ENCODE measurements at places on chromosomes 7 and 10. TPM values are rescaled to one million over a fixed set of nuclear protein-coding genes. Genes with fewer than 3 reads are reported as not detected.

DNA sequence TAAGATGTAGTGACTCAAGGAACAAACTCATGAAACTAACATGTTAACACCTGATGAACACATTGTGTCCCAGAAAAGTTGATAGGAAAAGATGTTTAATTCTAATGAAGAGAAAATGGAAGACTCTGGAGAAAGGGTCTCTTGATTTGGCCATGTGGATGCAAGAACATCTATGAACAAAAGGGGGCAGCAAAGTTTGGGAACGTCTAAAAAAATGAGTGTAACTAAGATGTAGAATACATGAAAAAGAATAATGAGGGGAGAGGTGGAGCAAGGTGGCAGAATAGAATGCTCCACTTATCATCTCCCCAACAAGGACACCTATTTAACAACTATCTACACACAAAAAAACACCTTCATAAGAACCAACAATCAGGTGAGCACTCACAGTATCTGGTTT lies 805.1 kb downstream of the TNS3 start:
- peaks cover 38% of the 10 kb centered on the region for H3K4me1 ChIP-seq
- no peak overlapping the region for H3K4me3 ChIP-seq
- H3K27ac ChIP-seq, result no peak overlapping the region
- H3K27me3 ChIP-seq, result no peaks in the 10 kb centered on the region
- no peak for DNase-seq

DNA sequence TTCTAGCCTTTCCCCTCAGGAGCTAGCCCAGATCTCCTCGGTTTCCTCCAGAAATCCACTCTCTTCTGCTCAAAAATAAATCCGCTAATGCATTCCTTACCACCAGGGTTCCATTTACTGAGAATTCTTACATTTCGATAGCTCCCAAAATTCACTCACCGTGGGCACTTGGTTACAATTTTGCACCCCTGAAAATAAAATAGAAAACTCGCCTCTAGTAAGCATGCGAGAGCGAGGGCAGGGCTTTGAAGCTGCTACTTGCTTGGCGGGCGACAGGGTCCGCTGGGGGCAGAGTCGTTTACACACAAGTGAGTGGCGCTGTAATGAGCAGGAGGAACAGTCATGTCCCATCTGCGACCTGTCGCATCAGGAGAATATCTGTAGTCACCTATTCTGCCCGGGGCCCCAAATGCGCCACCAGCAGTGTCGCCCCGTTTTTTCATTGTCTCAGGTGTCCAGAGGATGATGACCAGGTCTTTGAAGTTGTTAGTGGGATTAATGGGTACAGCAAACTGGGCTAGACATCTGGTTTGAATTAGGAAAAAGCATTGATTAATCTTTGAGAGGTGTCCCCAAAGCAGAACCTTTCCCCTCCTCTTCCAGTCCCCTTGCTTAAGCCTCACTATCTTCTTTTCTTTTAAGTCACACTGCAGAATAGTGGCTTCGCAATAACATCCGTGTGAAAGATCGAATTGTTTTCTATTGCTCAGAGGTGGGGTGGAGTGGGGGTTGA lies 1.2 kb upstream of the MEOX2 start:
- peak overlapping the region; percentile 65 for H3K27ac ChIP-seq
- peak overlapping the region; percentile 51 for H3K4me3 ChIP-seq
- no peak for DNase-seq
- H3K4me1 ChIP-seq, result peaks cover 27% of the 10 kb centered on the region
- peaks cover 17% of the 10 kb centered on the region for H3K27me3 ChIP-seq
- H3K36me3 ChIP-seq, result no peaks in the 10 kb centered on the region

- DNase-seq, result no peak
- H3K27ac ChIP-seq, result no peak overlapping the region
- no peak overlapping the region for H3K4me3 ChIP-seq
- H3K27me3 ChIP-seq, result no peaks in the 10 kb centered on the region
Measured at GRCh38 chr10:100442548-100442947, 20.3 kb upstream of the WNT8B start.

DNA sequence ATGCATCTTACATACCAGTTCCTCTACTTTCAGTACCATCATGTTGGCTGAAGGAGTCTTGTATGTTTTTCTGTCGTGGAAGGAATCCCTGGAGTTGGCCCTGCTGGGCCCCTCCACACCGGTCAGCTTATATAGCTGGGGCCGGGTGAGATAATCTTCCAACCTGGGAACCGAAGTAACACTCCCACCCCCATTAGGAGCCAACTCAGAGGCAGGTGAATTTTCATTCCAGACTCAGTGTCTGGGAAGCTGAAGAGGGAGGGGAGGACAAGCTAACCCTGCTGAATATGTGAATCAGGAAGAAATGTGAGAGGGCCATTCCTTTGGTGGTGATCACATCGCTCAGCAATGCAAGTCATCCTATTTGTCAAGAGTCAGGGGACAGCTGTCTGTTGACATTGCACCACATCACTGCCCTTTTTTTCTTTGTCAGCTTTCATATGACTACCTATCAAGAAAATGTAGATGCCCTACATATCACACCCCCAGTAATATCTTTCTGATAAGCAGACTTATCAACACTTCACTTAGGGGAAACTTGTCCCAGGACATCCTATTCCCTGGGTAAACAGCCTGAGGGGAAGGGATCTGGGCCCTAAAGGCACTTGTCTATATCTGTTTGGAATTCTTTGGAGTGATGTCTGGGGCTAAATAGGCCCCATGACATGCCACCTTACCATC lies at the start of gene ANKRD1:
Gene ANKRD1 (minus strand): TSS at position 102 of the 681 bp plus-strand sequence. CDS start 60 bp downstream, at position 42.
- H3K27me3 ChIP-seq, result no peaks in the 10 kb centered on the region
- DNase-seq, result no peak
- H3K4me3 ChIP-seq, result no peak within 1 kb of the TSS
- no peak within 1 kb of the TSS for H3K27ac ChIP-seq

- H3K36me3 ChIP-seq, result no peaks in the 10 kb centered on the region
- H3K27me3 ChIP-seq, result no peaks in the 10 kb centered on the region
- H3K4me3 ChIP-seq, result no peak overlapping the region
- H3K27ac ChIP-seq, result peak overlapping the region; percentile 43
- peaks cover 20% of the 10 kb centered on the region for H3K4me1 ChIP-seq
Measured at GRCh38 chr7:151271699-151272355, 23.3 kb upstream of the SMARCD3 start.

GRCh38 chr7:148854983-148855382 lies 29.1 kb downstream of the EZH2 start:
- no peak for DNase-seq
- H3K4me1 ChIP-seq, result no peaks in the 10 kb centered on the region
- H3K27me3 ChIP-seq, result no peaks in the 10 kb centered on the region
- no peak overlapping the region for H3K4me3 ChIP-seq
- no peaks in the 10 kb centered on the region for H3K36me3 ChIP-seq
- H3K27ac ChIP-seq, result no peak overlapping the region

- no peak overlapping the region for H3K4me3 ChIP-seq
- no peaks in the 10 kb centered on the region for H3K4me1 ChIP-seq
- no peak for DNase-seq
- H3K27ac ChIP-seq, result no peak overlapping the region
Measured at GRCh38 chr7:2138146-2138765, 94.5 kb downstream of the MAD1L1 start.

DNA sequence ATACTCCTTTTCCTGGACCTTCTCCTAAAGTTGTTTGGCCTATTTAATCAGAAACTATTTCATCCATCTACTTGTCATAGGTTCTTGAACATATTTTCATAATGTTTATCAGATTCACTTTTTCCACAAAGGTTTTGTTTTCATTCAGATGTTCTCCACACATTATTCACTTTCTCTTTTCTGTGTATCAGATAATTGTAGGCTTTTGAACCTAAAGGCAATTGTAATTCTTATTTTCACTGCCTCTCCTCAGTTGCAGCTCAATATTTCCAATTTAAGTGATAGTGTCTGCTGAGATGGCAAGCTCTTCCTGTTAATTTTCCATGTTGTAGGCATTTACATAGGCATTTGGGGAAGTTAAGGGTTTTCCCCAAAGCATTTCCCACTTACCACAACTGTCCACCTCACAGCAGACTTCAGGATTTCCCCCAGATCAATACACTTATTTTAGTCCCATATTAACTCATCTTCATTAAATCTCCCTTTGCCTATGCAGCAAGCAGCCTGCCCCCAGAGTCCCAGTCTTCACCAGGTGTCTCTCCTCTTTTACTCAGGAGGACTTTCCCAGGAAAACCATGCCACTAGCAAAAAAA lies 12.3 kb upstream of the IKZF1 start:
- H3K27me3 ChIP-seq, result no peaks in the 10 kb centered on the region
- no peak overlapping the region for H3K27ac ChIP-seq
- DNase-seq, result no peak
- no peaks in the 10 kb centered on the region for H3K36me3 ChIP-seq

GRCh38 chr10:122298598-122299301 lies 27.7 kb downstream of the BTBD16 start:
- no peak overlapping the region for H3K27ac ChIP-seq
- no peaks in the 10 kb centered on the region for H3K36me3 ChIP-seq
- peak; percentile 89 for DNase-seq
- H3K27me3 ChIP-seq, result no peaks in the 10 kb centered on the region
- peaks cover 11% of the 10 kb centered on the region for H3K4me1 ChIP-seq

DNA sequence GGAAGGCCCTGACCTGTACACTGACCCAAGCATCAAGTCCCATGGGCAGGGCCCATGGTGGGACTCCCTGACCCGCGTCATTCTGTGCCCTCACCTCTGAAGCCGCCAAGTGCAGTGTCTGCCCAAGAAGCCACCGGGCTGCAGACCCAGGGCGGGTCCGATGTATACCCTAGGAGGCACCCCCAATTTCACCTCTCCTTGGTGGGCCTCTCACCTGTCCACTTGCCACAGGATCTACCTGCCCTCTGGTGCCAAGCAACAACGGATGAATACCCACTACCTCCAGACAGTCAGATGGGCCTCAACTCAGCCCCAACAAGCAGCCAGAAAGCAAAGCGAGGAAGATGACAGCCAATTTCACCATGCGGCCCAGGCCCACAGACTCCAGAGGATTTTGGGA lies 92.6 kb downstream of the CTBP2 start:
- H3K27ac ChIP-seq, result no peak overlapping the region
- H3K27me3 ChIP-seq, result no peaks in the 10 kb centered on the region
- H3K36me3 ChIP-seq, result no peaks in the 10 kb centered on the region
- peaks cover 31% of the 10 kb centered on the region for H3K4me1 ChIP-seq

- no peaks in the 10 kb centered on the region for H3K27me3 ChIP-seq
- H3K36me3 ChIP-seq, result no peaks in the 10 kb centered on the region
- H3K4me1 ChIP-seq, result peaks cover 4% of the 10 kb centered on the region
- no peak for DNase-seq
- H3K4me3 ChIP-seq, result no peak overlapping the region
Measured at GRCh38 chr10:30151581-30152389, 92.4 kb upstream of the JCAD start.

DNA sequence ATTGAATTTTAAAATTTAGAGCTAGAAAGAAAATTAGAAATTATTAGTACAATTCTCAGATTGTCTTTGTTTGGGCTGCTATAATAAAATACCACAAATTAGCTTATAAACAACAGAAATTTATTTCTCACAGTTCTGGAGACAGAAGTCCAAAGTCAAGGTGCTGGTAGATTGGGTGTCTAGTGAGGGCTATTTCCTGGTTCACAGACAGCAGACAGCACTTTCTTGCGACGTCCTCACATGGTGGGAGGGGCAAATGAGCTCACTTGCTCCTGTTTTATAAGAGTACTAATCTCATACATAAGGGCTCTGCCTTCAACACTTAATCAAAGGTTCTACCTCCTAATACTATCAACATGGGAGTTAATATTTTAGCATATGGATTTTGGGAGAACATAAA lies 134.1 kb downstream of the MDFIC start:
- DNase-seq, result no peak
- H3K27ac ChIP-seq, result no peak overlapping the region
- H3K27me3 ChIP-seq, result no peaks in the 10 kb centered on the region
- H3K4me1 ChIP-seq, result peaks cover 13% of the 10 kb centered on the region
- no peaks in the 10 kb centered on the region for H3K36me3 ChIP-seq
- H3K4me3 ChIP-seq, result no peak overlapping the region

DNA sequence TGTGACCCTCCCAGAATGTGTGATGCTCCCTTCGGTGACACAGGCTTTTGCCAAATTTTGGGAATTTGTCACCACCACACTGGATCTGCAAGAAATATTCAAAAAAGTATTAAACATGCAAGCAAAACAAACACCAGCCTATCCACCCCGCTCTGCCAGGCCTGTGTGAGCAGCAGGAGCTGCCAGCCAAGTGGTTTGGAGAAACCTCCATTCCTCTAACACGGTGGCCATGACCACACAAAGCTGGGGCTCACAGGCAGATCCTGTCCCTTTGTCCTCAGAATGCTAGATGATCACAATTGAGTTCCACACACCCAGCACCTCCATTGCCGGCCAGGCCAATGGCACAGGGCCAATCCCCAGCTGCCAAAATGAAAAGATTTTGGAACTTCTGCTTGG lies 261.9 kb upstream of the PPP2R2D start:
- no peak overlapping the region for H3K4me3 ChIP-seq
- no peak overlapping the region for H3K27ac ChIP-seq
- peaks cover 5% of the 10 kb centered on the region for H3K27me3 ChIP-seq
- H3K4me1 ChIP-seq, result no peaks in the 10 kb centered on the region
- no peaks in the 10 kb centered on the region for H3K36me3 ChIP-seq
- no peak for DNase-seq

DNA sequence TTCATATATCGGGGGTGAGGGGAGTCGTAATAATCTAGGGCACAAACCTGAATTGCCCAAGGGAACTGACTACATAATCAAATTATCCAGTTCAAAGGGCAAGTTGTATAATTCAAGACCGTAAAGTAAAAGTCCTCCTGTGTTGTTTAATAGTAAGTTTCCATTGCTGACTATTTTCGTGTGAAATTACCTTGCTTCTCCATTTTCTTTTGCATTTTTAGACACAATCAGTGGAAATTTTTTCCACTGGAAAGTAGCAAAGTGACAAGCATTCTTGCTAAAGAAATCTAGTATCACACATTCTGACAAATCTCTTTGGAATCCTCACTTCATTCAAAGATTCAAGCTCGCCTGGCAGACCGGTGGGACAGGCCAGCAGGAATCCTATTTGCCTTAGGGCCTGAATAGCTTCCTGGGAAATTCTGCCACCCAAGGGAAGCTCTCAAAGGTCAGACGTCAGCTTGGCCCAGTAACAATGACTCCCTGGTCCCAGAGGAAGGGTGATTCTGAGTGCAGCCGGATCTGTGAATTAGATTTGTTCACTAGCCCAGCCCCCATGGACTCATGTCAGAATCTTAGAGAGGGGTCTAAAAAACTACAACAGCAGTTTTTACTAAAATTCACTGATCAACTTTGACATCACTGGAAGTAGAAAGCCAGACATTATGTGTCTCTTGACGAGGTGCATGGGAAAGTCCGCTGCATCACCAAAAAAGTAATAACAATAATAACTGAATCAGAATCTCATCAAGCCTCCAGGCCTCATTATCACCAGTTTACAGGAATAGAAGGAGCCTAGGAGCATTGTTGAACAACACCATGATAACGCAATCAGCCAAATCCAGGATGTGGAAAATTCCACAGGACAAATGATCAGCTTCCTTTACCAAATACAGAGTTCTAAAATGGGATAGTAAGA lies 161.0 kb downstream of the SKIDA1 start:
- DNase-seq, result no peak
- H3K4me1 ChIP-seq, result no peaks in the 10 kb centered on the region
- no peaks in the 10 kb centered on the region for H3K27me3 ChIP-seq
- H3K4me3 ChIP-seq, result no peak overlapping the region
- no peak overlapping the region for H3K27ac ChIP-seq

- no peak overlapping the region for H3K4me3 ChIP-seq
- no peak overlapping the region for H3K27ac ChIP-seq
- no peak for DNase-seq
- H3K36me3 ChIP-seq, result no peaks in the 10 kb centered on the region
Measured at GRCh38 chr7:40584667-40585433, 450.0 kb downstream of the SUGCT start.

Gene SGMS1
- total RNA-seq, result 55.7 TPM

Gene CARD11
- total RNA-seq, result not detected

Gene CPN1
- total RNA-seq, result not detected

Gene CFAP46
- 0.36 TPM for total RNA-seq

Gene PRTFDC1
- total RNA-seq, result 11.4 TPM

Gene GIGYF1
- 26.8 TPM for total RNA-seq

Gene HUS1
- total RNA-seq, result 23.5 TPM

Gene CHAT
- not detected for total RNA-seq
